ACHN (cell line): ENCODE measurements at places on chromosomes 11 and 22.

- no peak for DNase-seq
Measured at GRCh38 chr22:43487311-43488030, 75.7 kb downstream of the MPPED1 start.

- DNase-seq: no peak
Measured at GRCh38 chr11:111347723-111348115, 31.4 kb downstream of the POU2AF1 start.

DNA sequence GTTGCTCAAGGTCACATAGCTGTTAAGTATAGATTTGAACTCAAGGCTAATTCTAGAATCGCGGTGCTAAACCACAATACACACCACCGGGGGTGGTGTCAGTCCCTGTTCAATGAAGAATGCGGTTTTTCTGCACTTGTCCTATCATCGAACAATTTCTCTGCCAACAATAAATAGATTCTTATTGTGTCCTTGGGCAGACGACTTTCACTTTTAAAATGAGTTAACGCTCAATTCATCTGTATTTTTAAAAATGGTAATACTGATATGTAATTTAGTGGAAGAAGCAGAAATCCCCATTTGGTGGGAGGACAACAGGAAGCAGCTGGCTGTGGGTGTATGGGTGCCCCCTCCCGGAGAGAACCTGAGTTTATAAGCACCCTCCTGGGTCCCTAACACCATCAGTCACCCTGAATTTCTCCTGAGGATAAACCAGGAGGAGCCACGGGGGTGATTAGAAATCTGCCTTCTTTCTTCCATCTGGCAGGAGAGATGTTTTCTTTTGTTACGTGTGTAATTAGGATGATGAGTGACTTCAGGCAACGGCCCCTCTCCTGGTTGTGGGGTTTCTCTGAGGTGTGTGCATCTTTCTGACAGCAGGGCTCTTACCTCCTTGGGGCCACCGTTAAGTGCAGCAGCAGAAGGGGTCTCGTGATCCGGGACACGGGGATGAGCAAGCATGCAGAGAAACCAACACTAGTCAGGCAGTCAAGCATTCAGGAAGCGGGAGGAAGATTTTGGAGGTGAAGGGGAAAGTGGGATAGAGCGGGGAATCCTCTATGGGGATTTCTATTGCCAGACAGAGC, 87.7 kb downstream of the GRAMD1B start:
- no peak for DNase-seq

DNA sequence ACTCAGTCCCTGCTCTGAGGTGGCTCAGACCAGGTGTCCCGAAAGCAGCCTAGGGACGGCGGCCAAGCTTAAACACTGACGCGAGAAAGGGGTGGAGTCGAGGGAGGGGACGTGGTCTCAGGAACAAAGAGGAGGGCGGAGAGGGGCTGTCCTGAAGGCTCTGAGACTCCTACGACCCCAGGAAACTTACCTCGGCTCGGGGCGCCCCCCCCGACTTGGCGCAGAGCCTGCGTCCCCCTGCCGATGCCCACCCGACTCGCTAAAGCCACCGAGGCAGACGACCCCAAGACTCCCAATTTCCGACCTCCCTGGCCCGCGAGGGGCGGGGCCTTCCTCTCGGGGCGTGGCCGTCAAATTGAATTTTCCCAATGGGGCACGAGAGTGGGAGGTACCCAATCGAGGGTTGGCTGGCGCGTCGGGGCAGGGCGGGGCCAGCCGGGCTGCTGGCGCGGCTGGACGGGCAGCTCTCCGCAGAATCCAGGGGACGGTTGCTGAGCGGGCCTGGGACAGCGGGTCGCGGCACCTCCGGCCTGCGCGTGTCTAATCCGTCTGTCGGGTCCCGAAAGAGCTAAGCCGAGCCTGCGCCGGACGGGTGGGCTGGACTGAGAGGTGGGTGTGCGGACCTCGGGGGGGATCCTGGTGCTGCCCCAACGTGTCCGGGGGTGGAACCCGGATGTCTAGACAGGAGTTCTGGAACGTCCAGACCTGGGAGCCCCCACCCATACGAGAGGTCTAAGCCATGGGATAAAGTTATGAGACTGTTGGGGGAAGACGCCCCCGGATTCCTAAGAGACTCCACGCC, at the start of gene SMTN:
Gene SMTN (plus strand): TSS at position 471 of the 802 bp plus-strand sequence. CDS start 1,941 bp downstream, outside the sequence.
- DNase-seq: peak; percentile 87

DNA sequence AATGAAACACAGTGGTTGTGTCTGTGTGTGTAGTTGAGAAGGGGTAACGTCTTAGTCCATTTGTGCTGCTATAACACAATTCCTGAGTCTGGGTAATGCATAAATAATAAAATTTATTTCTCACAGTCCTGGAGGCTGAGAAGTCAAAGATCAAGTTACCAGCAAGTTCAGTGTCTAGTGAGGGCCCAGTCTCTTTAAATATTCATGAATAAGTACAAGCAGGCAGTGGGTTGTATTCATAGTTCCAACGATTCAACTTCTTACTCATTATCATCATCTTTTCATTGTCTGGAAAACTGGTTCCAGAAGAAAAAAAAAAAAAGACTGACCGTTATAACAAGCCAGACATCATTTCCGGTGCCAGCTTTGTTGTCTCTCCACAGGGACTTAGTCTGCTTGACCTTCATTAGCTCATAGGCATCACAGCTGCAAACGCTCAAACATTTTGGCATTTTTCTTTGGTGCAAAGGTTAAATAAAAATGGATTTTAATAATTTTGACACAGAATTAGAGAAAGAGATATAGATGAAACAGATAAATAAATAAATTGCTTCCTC, 1297.5 kb downstream of the LRRC4C start:
- DNase-seq: no peak

DNA sequence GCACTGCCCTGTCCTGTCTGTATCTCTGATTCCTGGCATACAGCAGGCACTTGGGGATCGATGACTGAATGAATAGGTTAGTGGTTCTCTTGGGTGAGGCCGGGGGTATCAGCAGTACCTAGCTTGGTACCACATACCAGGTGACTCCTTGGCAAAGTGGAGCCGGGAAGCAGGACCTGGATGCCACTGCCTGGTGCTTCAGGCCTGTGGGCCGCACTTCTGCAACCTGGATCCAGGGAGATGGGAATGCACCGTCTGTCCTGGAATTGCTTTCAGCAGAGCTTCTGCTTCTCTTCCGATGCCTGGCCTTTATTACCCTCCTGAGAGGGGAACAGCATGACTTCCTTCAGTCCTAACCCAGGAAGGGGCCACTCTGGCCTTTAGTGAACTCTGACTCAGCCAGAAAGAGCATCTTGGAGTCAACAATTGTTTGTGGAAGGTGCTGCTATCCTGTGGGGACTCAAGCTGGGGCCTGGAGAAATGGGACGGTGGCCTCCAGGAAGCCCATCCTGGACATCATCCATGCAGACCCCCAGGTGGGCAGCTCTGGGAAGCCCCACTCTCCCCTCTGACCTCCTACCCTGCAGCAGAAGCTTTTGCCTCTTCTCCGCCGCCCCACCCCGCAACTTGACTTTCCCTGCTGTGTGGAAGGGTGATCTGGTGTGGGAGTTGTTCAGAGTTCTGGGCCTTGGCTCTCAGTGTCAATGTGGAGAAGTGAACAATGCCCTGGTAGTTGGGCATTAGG, 5.1 kb downstream of the CD82 start:
- DNase-seq: no peak

- DNase-seq: no peak
Measured at GRCh38 chr11:118046964-118047700, 29.7 kb upstream of the TMPRSS4 start.

DNA sequence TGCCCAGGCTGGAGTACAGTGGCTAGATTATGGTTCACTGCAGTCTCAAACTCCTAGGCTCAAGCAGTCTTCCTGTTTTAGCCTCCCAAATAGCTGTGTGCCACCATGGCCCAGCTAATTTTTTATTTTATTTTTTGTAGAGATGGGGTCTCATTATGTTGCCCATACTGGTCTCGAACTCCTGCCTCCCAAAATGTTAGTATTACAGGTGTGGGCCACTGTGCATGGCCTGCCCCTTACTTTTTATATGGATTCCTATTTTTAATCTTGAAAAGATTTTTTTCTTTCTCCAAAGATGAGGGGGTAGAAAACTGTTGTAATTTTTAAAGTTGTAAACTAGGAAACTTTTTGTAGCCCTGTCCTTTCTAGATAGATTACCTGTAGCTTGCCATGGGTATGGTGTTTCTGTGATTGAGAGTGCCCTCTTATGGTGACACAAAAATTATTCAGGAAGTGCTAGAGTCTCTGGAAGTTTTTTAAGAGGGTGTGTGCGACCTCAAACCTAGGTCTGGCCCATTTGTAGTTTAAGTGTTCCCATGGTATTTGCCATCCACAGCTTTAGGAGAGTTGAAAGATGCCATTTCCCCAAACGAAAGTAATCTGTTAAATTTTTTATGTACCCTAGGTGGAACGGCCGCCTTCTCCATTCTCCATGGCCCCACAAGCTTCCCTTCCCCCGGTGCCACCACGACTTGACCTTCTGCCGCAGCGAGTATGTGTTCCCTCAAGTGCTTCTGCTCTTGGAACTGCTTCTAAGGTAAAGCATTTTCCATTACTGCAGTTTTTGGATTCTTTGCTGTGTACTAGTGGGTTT, 32.4 kb downstream of the MCAM start:
- DNase-seq: peak; percentile 52

GRCh38 chr11:130383344-130384211, 44.8 kb downstream of the ADAMTS8 start:
- peak; percentile 98 for DNase-seq

DNA sequence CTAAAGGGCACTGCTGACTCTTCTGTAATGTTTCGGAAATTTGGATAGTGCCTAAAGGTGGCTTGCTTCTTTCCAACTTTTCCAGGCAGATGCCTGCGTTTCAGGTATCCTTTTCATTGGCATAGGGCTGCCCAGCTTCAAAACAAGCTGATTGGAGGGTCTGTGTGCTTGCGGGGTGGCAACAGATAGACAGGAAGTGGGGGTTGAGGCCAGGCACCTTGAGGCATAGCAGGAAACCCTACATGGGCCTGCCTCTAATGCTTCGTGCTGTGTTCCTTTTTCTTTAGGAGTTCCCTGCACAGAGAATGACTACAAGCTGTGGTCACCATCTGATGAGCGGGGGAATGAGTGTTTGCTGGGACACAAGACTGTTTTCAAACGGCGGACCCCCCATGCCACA, 92.2 kb upstream of the SORL1-AS1 start:
- DNase-seq: no peak

- peak; percentile 39 for DNase-seq
Measured at GRCh38 chr11:88414385-88414861, 76.9 kb upstream of the CTSC start.

DNA sequence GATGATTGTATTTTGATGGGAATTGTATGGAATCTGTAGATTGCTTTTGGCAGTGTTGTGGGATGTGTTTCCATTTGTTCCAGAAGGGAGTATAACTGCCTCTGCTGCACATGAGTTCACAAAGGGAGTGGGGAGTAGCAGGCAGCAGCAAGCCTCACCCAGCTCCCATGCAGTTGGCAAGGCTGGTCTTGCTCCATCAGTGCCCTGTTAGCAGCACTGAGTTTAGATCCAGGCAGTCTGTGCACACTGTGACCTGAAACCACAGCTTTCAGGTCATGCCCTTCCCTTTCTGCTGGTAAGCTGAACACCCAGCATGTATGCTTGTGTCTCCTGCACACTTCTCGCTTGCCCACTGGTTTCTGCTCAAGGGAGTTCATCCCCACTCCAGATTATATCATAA, 3.7 kb upstream of the NUCB2 start:
- DNase-seq: no peak

- DNase-seq: no peak
Measured at GRCh38 chr11:61554172-61554988, 26.5 kb downstream of the SYT7 start.

- DNase-seq: no peak
Measured at GRCh38 chr22:38122616-38123015, 12.1 kb upstream of the BAIAP2L2 start.

DNA sequence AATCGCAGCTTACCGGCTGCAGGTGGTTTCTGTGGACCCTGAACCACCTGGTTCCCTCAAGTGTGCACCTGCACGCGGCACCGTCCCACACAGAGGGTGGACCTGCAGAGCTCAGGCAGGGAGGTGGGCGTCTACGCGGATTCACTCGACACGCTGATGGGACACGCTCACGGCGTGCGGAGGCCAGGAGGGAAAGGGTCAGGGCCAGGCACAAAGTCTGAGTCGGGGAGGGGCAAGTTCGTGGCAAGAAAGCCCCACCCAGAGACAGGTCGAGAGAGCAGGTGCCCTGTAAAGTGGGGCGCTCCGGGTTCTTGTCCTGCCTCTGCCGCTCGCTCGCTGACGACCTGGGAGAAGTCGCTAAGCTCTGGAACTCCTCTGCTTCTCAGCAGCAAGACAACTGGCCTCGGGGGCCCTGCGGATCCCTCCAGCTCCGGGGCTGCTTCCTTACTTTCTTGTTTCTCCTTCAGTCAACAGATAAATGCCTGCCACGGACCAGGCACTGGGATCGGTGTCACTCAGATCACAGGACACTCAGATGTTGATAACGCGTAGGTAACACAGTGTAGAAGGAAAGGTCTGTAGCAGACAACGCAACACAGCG, 72.4 kb upstream of the NUP50 start:
- DNase-seq: no peak

DNA sequence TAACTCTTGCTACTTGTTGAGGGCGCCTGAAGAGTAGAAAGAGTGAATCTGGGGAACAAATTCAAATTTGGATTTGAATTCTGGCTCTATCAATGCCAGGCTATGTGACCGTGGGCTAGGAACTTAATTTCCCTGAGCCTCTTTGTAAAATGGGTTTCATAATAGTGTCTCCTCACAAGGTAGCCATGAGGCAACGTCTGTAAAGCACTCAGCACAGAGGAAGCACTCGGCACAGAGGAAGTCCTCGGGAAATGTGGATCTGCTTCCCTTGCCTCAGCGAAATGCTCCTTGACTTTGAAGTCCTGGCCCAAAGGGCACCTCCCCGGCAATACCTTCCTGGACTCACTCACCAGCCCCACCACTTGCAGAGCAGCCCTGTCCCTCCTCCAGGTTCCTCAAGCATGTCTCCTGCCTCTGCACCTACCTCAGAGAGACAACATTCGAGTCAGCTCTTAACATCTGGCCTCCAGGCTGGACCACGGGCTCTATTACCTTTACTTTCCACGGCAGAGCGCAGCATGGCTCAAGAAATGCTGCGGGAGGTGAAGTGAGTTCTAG, 17.7 kb downstream of the CD6 start:
- DNase-seq: no peak

- no peak for DNase-seq
Measured at GRCh38 chr11:111177037-111177871, 68.3 kb upstream of the POU2AF2 start.

DNA sequence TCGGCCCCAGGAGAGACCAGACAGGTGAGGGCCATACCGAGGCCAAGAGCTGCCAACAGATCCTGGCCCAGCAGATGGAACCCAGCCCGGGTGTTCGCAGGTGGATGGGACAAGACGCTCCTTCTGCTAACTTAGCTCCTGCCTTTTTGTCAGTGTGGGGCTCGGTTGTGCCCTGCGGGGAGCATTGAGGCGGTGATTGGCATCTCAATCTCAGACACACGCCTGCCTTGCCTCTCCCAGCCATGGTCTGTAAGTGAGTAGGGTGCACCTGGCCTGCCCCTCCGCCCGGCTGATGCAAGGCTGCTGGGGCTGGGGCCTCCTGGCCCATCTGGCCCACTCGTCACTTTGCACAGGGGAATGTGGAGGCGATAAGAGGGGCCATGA, 350.1 kb downstream of the TBC1D22A start:
- DNase-seq: no peak
